H54 (cell line): ENCODE measurements at places on chromosomes 6 and 20.

DNA sequence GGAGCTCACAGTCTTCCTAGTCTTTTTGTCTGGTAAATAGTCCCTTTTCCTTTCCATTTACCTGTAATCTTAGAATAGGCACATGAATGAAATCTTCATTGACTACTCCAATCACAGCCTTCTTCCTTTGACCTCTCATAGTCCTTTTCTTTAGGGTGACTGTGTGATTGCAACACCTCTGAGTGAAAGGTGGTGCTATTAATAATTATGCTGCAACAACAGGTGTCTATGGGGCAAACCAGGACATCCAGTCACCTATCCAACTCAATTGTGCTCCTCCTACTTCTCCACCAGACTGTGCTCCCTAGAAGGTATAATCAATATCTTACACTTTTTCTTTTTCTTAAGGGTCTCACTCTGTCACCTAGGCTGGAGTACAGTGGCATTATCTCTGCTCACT lies 29.4 kb downstream of the RIPOR2 start:
- no peak for DNase-seq

DNA sequence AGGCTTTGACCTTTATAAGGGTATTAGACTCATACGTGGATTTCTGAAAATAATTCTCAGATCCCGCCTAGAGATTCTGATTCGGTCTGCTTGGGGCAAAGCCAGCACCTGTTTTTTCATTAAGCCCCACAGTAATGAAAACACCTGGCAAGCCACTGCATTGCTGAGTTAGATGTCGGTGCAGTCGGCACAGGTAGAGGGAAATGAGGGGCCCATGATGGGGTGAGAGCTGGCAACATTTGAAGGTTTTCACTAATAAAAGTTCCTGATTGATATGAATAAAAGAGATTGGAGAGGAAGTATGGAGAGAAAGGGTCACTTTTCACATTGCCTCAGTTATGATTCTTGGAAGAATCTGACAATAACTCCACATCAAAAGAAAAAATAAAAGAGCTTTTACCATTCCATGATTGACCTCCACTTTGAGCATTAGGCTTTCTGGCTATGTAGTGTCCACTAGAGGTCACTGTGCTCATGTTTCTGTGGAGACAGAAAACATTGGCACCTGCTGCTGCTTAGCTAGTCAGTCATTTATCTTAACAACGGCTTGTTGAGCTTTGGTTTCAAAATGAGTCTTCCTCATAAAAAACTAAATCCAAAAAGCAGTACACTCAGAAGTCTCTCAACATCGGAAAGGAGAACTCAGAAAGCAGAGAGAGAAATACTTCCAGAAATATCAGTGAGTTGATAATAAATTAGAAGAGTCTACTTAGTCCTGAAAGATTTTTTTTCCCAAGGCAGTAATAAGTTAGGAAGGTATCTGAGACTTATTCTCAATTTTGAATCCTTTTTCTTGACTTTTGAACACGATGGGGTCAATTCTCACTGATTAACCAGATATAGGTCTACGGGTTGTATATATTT lies 53.3 kb upstream of the KLHL31 start:
- DNase-seq = peak; percentile 40

GRCh38 chr6:160863782-160864181 lies 127.8 kb upstream of the MAP3K4 start:
- DNase-seq = no peak

DNA sequence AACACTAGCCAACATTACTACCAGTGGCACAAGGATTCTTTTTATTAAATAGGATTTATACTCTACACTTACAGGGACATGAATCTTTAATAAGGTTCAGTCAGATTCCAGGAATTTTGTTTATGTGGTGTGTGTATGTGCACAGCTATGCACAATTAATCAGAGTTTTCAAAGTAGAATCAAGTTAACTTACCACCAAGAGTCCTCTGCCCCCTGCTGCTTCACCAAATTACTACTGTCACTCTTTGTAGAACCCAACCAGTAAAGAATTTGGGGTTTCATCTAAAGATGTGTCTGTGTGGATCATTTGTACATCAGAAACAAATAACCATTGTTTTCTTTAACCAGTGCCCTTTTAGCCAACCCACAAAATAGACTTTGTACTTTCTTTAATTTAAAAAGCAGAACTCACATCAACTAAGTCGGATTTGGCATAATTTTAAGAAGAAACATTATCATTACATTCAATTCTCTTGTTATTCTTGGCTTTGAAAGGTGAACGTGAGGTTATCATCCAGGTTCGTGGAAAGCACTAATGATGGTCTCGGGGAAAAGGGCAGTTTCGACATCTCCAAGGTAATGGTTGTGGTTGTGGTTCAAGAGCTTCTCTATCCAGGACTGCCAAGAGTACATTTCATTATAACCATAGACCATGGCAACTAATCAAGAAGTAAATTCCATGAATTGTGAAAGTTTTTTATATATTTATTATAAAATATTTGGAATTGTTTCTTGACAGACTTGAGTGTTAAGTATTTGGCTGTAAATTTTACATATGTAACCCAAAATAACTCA lies 514.3 kb upstream of the ID4 start:
- no peak for DNase-seq

DNA sequence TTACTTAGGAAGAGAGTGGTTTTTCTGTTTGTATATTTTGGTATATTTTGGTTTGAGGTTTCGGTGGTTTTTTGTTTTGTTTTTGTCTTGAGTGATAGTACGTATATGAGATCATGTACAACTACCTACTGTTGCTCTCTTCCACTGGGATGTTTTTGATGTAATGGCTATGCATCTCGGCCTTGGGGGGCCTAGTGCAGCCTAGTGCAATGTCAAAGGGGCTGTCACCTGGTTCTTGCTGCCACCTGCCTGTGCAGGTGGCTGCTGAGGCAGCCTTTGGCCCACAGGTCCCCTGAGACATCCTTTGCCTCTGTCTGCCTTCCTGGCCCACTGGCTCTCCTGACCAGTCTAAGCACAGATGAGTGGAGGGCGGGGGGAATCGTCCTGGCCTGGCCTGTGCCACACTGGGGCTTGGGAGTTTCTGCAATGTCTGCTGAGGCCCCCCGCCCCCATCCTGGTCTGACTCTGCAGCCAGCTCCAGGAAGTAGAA lies 546.6 kb downstream of the CD83 start:
- DNase-seq = no peak

- DNase-seq = no peak
Measured at GRCh38 chr20:42391807-42392206, 773.6 kb upstream of the CHD6 start.

GRCh38 chr6:20416567-20417345 lies 15.1 kb downstream of the E2F3 start:
- DNase-seq = no peak

- DNase-seq = no peak
Measured at GRCh38 chr20:5146099-5146668, 19.4 kb downstream of the CDS2 start.

- DNase-seq = no peak
Measured at GRCh38 chr20:56223352-56223751, 25.2 kb upstream of the MC3R start.

DNA sequence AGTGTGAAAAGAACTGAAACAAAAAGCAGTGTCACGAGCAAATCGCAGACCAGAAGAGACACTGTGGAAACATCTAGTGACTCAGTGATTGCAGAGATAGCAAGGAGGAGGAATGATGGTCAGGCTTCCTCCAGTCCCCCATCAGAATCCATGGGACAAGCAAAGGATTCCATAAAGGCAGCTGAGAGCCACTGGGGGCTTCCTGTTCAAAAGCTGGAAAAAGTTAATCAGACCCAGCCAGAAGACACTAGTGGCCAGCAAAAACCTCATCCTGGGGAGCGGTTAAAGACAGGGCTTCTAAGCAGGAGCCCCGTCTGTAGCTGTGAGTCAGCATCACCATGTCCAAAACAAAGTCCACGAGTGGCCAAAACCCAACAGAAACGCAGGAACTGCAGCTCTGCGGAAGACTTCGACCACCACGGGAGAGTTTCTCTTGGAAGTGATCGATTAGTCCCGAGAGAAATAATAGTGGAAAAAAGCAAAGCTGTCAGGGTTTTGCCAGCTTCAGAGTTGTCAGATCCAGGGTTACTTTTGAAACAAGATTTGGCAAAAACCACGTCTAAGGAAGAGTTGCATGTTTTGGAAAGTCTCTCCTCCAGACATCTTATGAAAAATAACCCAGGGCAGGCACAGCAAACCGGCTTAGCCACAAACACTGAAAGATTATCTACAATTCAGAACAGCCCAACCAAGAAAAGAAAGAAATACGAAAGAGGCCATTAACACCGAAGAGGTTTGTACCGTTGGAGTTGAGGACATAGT lies 51.0 kb downstream of the JAG1 start:
- no peak for DNase-seq

- no peak for DNase-seq
Measured at GRCh38 chr6:63372951-63373533, 53.3 kb upstream of the LGSN start.

- no peak for DNase-seq
Measured at GRCh38 chr6:40410821-40411220, 176.3 kb downstream of the LRFN2 start.

- peak; percentile 71 for DNase-seq
Measured at GRCh38 chr6:6875818-6876470, 231.8 kb upstream of the RREB1 start.

DNA sequence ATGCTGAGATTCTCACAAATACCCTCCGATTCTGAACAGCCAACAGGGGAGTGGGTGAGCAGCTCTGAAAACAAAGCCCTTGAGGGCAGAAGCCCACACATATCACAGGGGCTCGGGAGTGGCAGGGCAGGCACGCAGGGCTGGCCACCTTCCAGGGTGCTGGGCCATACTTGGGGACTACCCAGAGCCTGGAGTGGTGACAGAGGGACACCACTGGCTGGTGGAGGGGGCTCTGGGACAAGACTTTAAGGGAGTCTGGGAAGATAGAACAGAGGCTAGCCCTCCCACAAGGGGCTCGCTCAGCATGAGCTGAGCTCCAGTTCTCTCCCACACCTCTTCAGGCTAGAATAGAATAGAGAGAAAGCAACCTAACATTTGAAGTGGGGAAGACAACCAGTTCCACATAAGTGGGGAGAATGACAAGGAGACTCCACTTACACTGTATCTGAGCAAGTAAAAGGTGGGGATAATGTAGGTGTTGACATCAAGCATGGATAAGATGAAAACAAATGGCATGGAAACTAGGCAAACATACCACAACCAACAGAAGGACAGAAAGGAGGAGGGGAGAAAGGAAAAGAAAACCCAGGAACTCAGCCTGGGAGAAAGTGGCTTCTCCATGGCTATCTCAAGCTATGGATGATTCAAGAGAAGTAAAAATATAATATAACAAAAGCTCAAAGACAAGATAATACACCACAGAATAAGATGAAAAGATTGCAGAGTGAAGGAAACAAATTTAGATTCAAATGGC lies 7.0 kb downstream of the PPIL1 start:
- no peak for DNase-seq

- peak; percentile 87 for DNase-seq
Measured at GRCh38 chr20:47317127-47317895, 39.2 kb downstream of the ZMYND8 start.

DNA sequence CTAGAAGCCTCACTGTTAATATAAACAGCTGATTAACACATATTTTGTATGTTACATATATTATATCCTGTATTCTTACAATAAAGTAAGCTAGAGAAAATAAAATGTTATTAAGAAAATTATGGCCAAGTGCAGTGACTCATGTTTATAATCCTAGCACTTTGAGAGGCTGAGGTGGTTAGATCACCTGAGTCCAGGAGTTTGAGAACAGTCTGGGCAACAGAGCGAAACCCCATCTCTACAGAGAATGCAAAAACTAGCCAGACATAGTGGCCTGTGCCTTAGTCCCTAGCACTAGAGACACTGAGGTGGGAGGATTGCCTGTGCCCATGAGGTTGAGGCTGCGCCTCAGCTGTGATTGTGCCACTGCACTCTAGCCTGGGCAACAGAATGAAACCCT lies 81.9 kb downstream of the NCOA3 start:
- DNase-seq = no peak

DNA sequence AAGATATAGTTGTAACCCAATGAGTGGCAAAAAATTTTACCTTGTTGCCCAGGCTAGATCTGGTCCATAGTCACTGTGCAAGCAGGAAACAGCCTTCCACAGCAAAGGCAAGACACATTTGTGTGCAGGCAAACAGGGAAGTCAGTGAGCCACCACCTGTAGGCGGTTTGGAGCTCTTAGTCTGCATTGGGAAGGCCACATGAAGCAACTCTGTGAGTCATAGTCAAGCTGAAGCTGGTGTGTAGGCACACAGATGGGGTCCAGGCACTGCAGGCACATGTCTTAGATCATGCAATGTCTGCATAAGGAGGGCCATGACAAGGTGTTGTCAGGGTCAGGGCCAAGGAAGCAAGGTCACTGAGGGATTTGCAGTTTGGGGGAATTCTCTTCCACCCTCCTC lies 543.2 kb upstream of the EPHA7 start:
- no peak for DNase-seq

- no peak for DNase-seq
Measured at GRCh38 chr6:85685713-85686112, 43.0 kb upstream of the SYNCRIP start.

DNA sequence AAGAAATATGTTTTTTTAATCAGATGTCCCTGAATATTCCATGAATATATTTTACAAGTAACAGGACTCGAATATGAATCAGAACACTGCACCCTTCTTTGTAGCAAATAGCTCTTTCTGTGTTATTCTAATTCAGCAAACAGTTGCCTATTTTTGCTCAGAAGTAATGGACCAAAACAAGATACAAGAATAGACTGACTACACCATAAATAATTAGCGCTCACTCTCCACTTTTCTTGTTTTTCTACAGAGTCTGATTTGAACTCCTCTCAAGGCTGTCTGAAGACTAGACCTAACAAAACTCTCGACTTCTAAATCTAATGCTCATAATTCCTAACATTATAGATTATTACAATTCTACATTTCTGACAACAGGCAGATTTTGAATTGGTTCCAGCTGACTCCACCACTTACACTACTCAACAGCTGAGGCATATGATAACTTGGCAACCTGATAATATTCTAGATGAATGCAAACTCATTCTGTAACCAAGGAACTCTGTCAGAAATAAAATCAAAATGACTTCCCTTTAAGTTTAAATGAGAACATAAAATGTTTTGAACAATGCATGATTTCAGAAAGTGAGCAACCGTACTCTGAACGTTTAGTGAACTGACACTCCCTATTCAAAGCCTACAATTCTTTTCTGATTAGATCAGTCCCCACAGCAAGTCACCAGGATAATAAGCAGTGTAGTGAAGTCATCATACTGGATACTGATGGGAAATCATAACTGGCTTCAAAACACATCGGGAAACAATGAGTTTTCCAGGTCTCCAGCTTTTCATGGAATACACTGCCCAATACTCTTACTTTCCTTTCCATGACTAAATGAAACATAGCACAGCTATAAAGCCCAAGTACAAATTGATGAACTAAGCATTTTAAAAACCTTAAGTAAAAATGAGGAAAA lies 114.2 kb upstream of the BEND6 start:
- DNase-seq = no peak

GRCh38 chr6:7726416-7727085 lies 652 bp downstream of the BMP6 start:
- no peak for DNase-seq

GRCh38 chr6:88764081-88764480 lies 199.3 kb downstream of the RNGTT start:
- DNase-seq = no peak

GRCh38 chr6:117573006-117573680 lies 29.2 kb downstream of the GOPC start:
- DNase-seq = no peak

- no peak for DNase-seq
Measured at GRCh38 chr20:49699200-49699992, 14.3 kb downstream of the B4GALT5 start.
